ENCODE measurements at places on chromosomes 5 and 9.

DNA sequence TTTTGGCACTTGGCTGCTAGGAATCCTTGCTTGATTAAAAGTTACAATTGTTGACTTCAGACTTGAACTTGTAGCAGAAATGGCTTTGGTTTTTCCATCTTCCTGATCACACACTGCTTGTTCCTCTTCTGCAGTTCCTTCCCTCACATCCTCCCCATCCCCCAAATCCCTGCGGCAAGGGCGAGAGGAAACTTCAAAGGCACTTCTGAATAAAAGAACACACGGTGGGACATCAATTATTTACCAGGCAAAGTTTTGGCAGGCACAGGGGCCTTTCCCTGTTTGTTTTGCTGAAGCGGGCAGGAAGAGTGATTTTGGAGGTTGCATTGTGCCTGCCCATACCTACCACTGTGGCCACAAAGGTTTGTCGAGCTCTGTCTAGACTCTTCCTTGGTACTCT lies 260.9 kb downstream of the KIF4B start:
- no peak for DNase-seq

DNA sequence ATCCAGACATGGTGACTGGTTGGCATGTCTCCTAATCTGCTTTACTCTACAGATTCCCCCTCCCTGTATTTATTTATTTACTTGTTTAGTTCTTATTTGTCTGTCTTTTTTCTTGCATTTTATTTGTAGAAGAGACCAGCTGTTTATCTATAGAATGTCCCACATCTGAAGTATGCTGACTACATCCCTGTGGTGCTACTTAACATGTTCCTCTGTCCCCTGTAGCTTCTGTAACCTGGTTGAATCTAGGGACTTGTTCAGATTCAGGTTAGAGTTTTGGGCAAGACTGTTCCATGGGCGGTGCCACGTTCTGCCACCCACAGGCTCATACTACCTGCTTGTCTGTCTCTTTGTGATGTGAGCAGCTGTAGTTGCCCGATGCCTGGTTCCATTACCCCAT lies 23.5 kb downstream of the DUSP1 start:
- DNase-seq, result no peak

GRCh38 chr9:114591291-114591787 lies 3.8 kb downstream of the ATP6V1G1 start:
- DNase-seq, result peak; percentile 52

- DNase-seq, result no peak
These were observed 74.7 kb upstream of the TNPO1 start for GRCh38 chr5:72741805-72742204.
